Central memory CD8-positive, alpha-beta T cell (primary cell): ENCODE measurements at places on chromosomes 6 and 20.

- DNase-seq: no peak
- peaks cover 26% of the 10 kb centered on the region for H3K4me1 ChIP-seq
Observed at GRCh38 chr20:17612992-17613327, 43.1 kb downstream of the DSTN start.

DNA sequence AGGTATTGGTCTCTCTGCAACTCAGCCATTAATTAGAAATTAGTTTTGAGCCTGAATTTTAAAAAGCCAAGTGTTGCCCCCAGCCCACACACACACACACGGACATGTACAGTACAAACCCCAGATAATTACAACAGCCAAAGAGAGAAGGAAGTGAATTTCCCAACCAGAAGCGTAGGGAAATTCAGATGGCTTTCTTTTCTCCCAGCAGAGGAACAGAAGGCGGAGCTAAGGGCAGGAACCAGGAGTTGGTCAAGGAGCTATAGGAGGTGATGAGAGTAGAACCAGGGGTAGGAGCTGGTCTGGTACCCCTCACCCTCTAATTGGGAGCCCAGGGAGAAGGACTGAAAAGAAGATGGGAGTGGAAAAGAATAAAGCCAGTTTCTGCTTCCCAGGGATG, 3.9 kb upstream of the ZBTB9 start:
- no peak for DNase-seq
- H3K27me3 ChIP-seq: no peaks in the 10 kb centered on the region
- peaks cover 36% of the 10 kb centered on the region for H3K4me1 ChIP-seq
- peak overlapping the region; percentile 21 for H3K27ac ChIP-seq

GRCh38 chr20:52150440-52151258, 40.9 kb downstream of the ZFP64 start:
- H3K4me3 ChIP-seq: no peak overlapping the region
- H3K27ac ChIP-seq: no peak overlapping the region
- no peaks in the 10 kb centered on the region for H3K4me1 ChIP-seq
- H3K27me3 ChIP-seq: no peaks in the 10 kb centered on the region
- H3K36me3 ChIP-seq: peaks cover 18% of the 10 kb centered on the region
- no peak for DNase-seq

DNA sequence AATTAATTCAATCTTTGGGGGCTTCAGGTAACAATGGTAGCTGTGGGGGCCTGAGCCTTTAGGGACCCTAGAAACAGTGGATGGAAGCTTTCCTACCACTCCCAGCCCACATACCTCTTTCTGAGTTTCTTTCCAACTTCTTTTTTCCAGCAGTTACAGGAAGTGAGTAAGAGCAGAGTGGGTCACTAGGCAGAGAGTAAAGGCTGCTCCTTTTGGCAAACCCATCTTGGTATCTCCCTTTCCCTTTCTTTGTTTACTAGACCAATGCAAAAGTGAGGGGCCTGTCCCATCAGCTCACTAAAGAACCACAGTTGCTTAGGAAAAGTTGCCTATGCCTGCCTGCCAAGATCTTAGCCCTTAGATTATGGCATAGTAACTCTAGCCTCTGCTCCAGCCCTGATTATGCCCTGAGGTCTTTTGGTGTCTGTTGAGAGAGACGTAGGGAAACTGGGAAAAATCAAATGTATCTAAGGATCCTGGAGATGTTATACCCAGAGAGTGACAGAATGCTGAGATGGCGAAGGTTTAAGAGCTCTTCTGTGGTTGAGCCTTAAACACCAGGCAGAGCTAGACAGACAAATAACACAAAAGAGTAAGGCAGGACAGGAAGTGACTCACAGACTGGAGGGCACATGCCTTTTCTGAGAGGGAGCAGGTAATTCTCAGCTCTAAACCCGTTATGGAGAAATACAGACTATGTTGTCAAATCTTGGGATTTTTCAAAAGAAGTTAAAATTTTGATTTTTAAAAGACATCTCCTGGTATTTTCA, 31.3 kb downstream of the TRMT6 start:
- H3K36me3 ChIP-seq: no peaks in the 10 kb centered on the region
- peak overlapping the region; percentile 9 for H3K27ac ChIP-seq
- H3K4me3 ChIP-seq: no peak overlapping the region
- H3K4me1 ChIP-seq: peaks cover 20% of the 10 kb centered on the region

DNA sequence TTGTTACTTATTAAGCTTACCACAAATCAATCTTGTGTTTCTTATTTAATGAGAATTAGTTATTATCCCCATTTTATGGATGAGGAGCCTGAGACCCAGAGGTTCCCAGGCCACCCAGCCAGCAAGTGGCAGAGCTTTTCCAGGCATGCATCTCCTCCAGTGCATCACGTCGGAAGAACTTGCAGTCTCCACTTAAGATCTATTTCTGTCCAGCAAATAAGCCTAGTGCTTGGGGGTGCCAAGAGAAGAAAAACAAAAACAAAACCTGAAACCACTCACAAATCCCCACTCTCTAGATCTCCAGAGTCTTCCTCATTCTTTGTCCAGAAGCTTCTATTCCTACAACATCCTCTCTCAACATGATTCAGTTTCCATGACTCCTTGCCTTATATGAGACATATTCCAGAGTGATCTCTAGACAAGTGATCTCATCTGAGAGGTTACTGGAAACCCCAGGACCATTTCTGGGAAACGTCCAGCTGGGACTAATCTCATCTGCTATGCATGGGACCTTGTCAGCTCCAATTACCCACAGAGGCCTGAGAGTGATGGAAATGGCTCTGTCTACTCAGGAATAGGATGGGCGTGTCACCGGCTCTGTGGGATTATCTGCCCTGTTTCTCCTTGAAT, 4.1 kb downstream of the GUCA1B start:
- no peaks in the 10 kb centered on the region for H3K27me3 ChIP-seq
- no peak for DNase-seq
- H3K27ac ChIP-seq: no peak overlapping the region
- peaks cover 5% of the 10 kb centered on the region for H3K36me3 ChIP-seq
- no peaks in the 10 kb centered on the region for H3K4me1 ChIP-seq

- H3K27me3 ChIP-seq: peaks cover 22% of the 10 kb centered on the region
- H3K4me1 ChIP-seq: no peaks in the 10 kb centered on the region
Observed at GRCh38 chr20:52933867-52934266, 38.3 kb upstream of the TSHZ2 start.
